Fibroblast of skin of right biceps (primary cell): ENCODE measurements at places on chromosomes 16 and 17.

DNA sequence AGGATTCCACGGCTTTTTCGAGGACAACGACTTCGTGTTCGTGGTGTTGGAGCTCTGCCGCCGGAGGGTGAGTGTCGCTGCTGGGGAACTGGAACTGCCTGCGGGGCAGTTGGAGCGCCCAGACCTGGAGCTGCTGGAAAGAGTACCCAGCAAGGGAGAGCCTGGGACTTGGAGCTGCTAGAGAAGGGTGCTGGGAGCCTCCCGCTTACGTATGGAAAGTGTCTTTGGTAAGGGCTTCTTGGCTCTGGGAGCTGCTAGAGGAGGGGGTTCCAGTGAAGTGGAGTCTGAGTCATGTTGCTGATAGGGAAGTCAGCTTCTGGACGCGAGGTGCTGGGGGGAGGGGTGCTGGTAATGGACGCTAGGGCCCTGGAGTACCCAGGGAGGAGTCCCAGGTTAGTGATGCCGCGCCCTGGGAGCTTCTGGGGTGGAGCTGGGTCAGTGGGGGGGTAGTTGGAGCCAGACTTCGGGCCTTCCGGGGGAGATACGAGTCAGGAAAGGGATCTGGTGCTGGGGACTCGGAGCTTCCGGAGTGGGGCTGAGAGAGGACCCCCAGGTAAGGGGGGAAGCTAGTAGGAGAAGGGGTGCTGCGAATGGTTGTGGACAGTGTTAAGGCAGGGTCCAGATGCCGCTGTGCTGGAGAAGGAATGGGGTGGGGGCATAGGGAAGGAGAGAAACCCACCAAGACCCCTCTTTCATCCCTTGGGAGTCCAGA, 741 bp downstream of the PLK1 start:
- peak; percentile 68 for DNase-seq

GRCh38 chr17:47335101-47335936, 11.6 kb downstream of the EFCAB13 start:
- peak; percentile 60 for DNase-seq

DNA sequence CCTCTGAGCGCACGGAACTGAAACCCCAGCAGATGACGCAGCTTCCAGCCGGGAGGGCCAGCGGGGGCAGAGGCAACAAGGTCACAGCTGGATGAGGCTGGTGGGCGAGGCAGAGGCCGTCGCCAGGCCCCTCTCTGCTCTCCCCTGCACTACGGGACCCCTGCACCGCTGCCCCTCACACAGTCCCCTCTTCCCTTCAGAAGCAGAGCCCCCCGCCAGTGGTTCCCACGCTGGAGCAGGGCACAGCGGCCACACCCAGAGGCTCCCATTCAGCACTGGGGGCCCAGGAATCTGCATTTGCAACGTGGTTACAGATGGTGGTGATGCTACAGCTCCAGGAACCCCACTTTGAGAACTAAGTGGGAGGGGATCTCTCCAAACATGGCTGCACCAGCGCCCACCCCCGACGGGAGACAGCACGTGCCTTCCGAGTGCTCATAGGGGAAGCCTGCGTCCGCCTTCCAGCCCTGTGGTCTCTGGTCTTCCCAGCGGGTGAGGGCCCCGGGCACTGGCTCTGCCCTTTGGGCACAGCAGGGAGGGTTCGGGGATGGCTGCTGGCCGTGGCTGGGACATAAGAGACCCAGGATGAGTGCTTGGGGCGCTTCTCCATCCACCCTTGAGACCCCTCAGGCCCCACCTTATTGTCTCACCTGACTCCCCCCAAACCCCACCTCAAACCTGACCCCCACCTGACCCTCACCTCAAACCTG, 4.7 kb upstream of the RAB40B start:
- DNase-seq, result no peak

DNA sequence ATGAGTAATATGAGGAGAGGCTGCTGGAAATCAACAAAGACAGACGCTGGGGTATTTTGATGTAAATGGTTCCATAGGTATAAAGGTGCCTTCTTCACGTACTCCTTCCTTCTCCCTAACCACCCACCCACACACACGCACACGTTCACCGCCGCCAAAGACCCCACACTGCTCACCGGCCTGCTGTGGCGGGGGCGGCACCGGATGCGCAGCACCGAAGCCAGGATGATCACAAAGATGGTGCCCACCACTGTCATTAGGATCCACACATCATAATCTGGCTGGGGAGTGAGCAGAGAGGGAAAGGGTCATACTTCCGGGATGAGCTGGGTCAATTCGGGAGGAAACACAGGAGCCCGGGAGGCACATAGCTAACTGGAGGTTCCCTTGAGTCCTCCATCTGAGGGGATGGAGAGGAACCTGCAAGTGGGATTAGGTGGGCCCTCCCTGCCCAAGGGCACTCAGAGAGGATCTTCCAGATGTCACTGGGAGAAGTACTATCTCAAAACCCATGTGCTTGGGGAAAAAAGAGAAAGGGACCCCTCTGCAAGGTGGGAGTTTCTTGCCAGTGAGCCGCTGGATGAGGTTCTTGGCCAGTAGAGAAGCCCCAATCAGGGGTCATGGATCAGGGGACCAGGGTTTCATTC, 10.5 kb upstream of the SUPT4H1 start:
- no peak for DNase-seq

GRCh38 chr17:29914819-29915537, 15.1 kb downstream of the SSH2 start:
- DNase-seq, result no peak

DNA sequence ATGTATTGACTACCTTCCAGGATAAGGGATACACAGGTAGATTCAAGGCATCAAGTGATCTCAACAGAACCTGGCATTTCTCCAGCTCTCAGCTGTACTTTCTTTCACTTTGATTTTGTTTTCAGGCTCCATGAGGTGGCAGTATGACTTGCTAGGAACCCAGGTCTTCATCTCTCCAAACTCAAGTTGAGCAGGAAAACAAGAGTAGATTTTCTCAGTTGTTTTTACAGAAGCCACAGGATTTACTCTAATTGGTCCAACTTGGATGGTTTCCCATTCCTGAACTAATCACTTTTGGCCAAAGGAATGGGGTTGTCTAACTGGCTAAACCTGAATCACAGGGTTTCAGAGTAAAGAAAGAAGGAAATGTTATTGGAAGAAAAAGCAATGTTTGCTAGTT, 146.6 kb downstream of the TRIM37 start:
- DNase-seq, result peak; percentile 61

DNA sequence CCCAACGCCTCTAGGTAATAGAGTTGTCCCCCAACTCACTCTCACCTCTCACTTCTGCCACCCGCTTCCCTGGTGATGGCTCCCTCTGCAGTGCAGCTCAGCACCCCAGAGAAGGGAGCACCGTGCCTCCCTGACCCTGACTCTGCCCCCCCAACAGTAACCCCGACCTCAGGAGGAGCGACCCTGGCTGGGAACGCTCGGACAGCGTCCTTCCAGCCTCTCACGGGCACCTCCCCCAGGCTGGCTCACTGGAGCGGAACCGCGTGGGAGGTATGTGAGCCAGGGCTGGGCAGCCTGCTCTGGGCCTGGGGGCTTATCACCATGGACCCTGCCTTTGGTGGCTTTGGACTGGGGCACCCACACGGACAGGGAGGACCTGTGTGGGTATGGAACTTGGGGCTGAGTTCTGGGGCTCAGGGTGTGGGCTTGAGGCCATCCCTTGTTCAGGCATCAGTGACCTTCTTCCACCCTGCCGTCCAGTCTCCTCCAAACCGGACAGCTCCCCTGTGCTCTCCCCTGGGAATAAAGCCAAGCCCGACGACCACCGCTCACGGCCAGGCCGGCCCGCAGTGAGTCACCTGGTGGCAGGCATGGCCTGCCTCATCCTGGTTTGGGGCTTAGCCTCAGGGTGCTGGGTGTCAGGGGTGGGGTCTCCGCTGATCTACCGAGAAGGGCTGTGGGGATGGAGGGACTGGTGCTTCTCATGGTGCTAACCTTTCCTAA, 6.7 kb upstream of the C17orf107 start:
- DNase-seq, result no peak

DNA sequence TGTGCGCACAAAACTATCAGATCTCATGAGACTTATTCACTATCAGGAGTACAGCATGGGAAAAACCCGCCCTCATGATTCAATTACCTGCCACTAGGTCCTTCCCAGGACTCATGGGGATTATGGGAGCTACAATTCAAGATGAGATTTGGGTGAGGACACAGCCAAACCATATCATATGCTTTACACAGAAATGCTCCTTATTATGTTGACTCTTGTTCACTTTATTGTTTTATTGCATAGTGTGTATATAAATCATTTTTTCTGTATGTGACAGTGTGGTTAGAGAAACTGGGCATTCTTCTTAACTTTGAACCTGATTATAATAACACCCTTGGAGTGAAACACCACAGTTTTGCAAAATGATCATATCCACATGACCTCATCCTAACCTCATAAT, 212.8 kb upstream of the TNRC6C start:
- DNase-seq, result no peak

GRCh38 chr16:180681-181564, 664 bp downstream of the HBQ1 start:
- DNase-seq, result peak; percentile 67

DNA sequence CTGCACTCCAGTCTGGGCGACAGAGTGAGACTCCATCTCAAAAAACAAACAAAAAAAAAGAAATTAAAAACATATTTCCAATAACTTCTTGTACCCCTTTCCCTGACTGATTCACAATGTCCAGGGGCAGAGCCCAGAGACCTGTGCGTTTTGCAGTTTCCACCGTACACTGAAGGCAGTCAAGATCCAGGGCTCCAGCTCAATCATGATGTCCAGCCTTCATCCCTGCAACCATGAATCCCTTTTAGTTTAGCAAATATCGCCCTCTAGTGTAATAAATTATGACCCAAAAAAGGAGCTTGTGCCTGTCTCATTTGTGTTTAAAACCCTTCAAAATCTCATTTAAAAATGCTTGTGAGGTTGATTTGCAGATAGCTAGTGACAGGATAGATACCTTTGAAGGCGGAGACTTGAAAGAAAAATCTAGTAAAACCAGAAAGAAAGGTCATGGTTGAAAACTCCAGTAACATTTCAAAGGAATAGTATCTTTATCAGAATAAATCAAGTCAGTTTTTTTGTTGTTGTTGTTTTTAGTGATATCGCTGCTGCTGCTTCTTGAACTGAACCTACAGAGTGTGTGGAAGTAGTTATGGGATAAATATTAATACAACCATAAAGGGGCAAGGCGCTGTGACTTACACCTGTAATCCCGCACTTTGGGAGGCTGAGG, 3.7 kb upstream of the ERN1 start:
- DNase-seq, result peak; percentile 67

- no peak for DNase-seq
Observed at GRCh38 chr17:5816491-5817070, 232.3 kb upstream of the NLRP1 start.

DNA sequence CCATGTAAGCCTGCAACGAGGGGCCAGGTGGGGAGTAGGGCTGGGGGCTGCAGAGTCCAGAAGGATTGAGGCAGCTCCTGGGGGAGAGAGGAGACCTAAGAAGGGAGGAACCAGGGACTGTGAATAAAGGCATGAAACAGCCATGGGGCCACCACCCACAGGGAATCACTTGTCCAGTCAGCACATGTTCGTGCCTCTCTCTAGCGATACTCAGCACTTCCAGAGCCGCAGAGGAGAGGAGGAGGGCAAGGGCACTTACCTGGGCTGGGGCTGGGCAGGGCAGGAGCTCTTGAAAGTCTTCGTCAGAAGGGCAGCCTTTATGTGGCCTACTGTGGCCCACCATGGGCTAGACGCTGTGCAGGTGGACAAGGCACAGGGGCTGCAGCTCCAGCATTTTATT, 24.2 kb downstream of the CACNA1G start:
- no peak for DNase-seq

DNA sequence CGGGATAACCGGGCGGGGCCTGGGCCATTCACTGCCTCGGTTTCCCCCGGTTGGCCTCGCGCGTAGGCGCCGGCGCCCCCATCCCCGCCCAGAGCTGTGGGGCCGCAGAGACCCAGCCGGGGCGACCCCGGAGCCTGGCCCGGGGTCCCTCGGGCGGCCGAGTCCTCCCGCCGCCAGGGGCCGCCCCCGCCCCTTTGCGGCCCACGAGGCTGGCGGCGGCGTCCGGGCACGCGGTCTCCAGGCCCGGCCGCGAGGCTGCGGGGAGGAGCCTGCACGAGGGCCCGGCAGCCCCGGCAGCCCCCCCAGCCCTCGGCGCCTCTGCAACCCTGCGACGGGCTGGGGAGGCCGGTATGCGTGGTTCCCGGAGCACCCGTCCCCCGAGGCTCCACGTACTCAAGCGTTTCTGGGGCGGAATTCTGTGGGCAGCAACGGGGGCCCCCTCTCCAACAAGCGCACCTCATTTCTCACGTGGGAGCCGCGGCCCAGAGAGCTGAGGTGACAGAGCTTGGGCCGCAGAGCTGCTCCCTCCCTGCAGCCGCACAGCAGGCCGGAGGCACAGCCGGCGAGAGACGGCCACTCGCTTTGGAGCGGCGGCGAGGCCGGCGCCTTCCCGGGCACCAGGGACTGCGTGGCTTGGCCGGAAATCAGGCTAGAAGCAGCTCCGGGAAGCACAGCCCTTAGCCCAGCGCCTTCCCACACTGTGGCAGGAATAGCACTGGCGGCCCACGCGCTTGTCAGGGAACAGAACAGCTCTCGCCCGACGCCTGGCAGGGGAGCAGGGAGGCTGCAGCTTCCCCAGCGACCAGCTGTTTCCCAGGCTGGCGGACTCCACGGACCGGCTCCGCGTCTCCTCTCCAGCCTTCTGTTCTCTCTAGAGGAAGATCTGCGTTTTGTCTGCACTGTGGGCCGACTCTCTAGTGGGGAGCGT, 867 bp upstream of the LIMD2 start:
- peak; percentile 64 for DNase-seq

DNA sequence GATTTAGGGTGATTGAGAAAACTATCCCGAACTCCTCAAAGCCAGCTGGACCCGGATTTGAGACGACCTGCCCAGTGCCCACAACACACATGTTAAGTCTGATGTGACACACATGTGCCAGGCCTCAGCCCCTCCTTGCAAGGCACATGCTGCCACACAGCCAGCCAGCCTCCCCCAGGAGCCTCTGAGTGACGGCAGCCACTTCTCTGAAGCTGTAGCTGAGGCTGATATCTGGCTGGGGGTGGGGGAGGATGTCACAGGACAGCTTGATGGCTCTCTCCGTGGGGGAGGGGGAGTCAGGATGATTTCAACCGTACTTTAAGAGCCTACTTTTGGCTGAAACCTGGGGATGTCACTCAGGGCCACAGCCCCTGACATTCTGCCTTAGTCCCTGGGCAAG, 40.9 kb downstream of the SRCIN1 start:
- DNase-seq, result no peak

DNA sequence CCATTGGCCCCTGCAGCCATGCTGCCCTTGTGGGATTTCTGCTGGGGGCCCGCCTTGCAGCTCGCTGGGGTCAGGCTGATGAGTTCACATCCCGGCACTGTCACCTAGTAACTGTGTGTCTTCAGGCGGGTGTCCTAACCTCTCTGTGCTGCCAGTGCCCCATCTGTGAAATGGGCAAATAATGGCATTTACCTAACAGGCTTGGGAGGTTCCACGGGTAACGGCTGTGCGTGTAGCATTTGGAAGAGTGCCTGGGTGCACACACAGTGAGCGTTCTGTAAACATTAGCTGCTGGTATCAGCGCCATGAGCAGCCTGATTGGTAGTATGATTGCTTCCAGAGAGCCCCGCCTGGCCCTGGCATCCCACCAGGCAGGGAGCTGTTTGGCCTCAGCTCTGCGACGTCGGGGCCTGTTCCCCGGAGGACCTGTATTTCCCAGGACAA, 167.3 kb upstream of the GSE1 start:
- DNase-seq, result no peak

GRCh38 chr17:6574687-6575595, 18.6 kb upstream of the PITPNM3 start:
- DNase-seq, result peak; percentile 70
